ENCODE measurements at places on chromosomes 6 and 20.
A peak's percentile ranks its signal among the peaks of the same experiment; 100 is the strongest.

- no peak for DNase-seq
Measured at GRCh38 chr6:98498866-98499265, 335.5 kb upstream of the POU3F2 start.

- no peak for DNase-seq
Measured at GRCh38 chr6:123526128-123526527, 110.6 kb downstream of the TRDN start.

- DNase-seq, result no peak
Measured at GRCh38 chr20:5918856-5919625, 31.3 kb downstream of the TRMT6 start.

DNA sequence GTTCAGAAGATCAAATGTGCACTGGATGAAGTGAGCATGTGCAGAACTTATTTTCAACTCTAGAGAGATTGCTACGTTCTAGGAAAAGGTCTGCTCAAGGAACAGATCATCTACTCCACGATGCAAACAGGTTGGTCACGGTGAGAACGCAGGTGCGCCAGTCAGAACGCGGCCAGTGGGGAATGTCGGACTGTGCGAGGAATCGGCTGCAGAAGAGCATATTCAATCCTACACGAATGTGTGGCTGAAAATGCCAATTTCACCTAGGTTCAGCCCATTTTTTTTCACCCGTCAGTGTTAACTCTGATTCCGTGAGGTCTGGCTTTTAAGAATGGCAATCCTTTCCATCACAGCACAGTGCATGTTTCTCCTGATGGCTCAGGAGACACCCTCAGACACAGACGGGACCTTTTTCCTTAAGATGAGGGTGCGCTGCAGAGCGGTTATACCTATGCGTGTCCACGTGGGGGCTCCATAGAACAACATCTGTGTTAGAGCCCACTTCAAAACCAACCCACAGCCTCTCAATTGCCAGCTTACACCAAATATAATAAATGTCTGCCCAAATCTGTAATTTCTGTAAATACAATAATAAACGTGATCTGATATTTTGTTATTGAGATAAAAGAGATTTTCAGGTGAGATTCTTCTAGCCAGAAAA is 250.4 kb downstream of the FOXA2 start:
- DNase-seq, result no peak

DNA sequence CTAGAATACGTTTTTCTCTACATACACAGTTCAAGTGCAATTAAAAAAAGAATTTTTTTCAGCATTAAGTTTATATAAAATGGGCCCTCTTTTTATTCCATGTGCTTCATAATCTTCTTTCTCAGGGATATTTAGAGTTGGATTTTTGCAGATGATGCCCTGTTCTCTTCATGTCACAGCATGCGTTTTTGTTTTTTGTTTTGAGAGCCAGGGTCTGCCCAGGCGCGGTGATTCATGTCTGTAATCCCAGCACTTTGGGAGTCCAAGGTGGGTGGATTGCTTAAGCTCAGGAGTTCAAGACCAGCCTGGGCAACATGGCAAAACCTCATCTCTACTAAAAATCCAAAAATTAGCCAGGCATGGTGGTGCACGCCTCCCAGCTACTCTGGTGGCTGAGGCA is 82.9 kb upstream of the PRND start:
- no peak for DNase-seq

DNA sequence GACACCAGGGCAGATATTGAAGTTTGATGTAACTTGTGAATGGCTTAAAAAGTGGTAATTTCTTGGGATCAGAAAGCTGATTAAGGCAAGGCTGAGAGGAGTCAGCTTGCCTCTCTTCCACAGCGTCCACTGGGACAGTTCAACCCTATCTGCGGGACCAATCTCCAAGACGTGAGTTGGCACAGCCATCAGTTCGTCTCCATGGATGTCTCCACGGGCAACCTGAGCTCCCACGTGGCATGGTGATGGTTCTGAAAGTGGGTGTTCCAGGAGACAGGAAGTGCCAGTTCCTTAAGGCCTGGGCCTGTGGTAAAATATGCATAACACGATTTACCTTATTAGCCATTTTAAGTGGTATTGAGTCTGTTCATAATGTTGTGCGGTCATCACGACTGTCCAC is 67.9 kb upstream of the BHLHE23 start:
- DNase-seq, result no peak

- DNase-seq, result no peak
Measured at GRCh38 chr20:5416086-5416485, 99.3 kb upstream of the PROKR2 start.

DNA sequence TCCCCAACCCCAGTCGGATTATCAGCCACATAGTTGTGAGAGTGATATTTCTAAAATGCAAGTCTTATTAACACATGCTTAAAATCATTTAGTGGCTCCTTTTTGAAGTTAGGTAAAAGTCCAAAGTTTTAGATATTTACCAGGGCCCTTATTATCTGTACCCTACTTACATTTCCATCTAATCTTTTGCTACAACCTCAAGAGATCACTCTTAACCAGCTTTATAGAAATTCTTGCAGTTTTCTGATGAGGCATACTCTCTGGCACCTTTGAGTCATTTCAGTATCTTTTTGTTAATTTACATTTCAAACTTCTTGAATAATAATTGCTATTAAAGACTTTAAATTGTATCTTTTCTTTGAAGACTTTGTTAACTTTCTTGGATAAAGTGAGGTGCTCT is 453.3 kb downstream of the RFPL4B start:
- DNase-seq, result no peak

DNA sequence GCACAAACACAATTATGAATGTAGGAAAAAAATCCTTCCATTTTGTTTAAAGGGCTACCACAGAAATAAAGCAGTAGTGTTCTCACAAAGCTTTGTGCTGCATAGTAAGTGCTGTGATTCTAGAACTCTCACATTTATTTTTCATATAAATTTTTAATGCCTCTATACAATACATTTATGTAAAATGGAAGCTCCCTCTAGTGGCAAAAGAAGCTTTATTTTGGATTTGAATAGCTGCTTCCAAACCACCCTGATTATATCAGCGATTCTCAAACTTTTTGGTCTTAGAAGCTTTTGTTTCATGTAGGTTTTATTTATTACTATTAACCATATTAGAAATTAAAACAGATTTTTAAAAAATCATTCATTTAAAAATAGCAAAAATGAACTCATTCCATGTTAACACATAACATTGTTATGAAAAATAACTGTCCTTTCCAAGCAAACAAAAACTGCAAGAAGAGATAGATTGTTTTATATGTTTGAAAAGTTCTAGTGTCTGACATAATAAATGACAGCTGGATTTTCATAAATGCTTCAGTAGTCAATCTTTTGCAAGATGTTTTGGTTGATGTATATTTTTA is 38.4 kb downstream of the HS3ST5 start:
- DNase-seq, result no peak

DNA sequence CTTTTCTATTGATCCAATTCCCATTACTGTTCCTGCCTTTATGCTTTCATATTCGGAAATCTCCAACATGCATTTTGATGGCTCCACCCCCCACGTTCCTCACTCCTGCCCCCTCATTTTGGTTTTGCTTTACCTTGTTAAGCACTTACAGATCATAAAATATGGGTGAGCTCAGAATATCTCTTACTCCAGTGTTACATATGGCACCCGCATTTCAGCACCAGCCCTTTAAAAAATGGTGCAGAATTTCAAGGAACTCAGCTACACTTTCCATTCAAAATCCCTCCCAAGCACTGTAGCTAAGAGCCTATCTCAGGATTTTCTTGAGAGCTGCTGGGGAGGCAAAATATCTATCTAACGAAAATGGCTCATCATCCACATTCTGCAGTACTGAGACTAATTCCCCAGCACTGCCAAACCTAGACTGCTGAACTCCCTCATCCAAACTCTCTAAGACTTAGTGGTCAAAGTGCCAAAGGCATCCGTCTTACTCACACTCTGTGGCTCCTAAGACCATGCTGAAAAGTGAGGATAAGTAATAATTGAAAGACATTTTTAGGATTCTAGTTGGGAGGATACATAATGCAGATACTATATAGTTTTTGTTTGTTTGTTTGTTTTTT is 7.8 kb downstream of the SGK1 start:
- DNase-seq, result no peak

DNA sequence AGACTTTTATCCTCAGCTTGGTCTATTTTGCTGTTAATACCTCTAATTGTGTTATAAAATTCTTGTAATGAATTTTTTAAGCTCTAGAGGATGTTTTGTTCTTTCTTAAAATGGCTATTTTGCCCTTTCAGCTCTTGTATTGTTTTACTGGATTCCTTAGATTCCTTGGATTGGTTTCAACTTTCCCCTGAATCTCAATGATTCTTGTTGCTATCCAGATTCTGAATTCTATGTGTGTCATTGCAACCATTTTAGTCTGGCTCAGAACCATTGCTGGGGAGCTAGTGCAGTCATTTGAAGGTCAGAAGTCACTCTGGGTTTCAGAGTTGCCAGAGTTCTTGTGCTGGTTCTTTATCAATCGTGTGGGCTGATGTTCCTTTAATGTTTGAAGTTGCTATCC is 37.1 kb downstream of the OTOR start:
- DNase-seq, result no peak

GRCh38 chr6:142030115-142030619 is 102.6 kb upstream of the GJE1 start:
- DNase-seq, result no peak

DNA sequence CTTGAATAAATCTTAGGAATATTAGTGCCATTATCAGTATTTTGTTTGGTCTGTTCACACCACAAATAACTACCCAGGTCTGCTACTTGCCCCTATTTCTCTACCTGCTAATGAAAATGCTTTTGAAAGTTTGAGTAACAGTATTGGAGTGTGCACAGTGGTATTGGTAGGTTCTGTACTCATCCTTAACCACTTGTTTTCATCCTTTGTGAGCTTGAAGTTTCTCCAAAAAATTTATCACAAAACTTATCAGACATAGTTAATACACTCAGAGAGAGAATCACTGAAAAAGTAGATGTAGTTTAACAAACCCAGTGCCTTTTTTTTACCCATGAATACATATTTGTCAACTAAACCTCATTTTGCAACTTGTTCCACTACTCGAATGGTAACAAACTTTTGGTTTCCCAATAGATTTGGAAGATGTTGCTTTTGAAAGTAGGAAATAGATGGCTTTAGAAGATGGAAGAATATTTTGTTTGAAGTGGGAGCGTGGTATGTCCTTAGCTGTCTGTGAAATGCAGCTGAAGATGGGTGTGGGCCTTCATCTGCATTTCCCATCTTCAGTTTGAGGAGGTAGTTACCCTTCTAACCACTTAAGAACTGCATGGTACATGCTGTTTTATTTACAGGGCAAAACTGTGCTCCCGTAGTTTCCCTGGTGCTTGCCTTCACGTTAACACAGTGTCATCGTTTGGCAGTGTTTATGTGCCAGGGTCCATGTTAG is 9.0 kb downstream of the PTPN1 start:
- DNase-seq, result no peak

GRCh38 chr20:59784365-59784764 is 149.1 kb downstream of the SYCP2 start:
- DNase-seq, result no peak

GRCh38 chr6:105402090-105402938 is 568 bp downstream of the PREP start:
- peak; percentile 14 for DNase-seq
